ENCODE measurements at places on chromosomes 12 and 14.

- DNase-seq, result no peak
Observed at GRCh38 chr12:18897823-18898222, 159.9 kb downstream of the CAPZA3 start.

DNA sequence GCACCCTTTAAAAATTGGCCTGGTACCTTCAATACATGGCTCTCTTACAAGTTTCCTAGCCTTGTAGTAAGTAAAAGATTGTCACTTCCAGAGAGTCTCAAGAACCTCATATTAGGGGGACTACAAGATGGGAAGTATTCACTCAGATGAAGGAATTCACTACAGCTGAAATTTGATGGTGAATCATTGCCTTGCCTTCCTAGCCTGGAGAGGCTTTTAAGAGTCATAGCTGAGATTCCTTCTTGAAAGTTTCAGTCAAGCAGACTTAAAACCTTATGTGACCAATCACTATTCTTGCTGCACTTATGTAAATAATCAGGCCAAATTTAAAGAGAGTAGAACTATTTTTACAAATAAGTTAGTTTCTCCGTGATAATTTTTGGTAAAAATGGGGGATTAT is 451.6 kb downstream of the TRHDE start:
- no peak for DNase-seq

GRCh38 chr12:28308891-28309290 is 118.6 kb downstream of the CCDC91 start:
- DNase-seq, result no peak

- DNase-seq, result no peak
Observed at GRCh38 chr14:96398921-96399320, 7.0 kb downstream of the AK7 start.

DNA sequence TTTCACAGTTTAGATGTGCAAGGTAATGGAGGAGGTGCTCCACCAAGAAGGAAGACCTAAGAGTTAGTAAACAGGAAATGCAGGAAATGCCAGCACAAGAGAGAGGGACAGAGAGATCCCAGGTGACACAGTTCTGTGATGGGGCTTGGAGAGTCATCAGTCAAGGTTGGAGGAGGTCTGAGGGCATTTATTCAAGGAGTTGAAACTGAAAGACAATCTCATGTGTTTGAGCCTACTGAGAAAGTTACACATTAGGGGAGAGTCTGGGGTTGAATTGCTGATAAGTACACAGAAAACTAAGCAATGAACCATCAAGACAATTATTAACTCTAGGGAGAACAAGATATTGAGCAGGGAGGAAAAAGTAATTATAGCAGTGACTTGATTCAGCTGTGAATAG is 138.5 kb downstream of the ANO6 start:
- no peak for DNase-seq

GRCh38 chr12:32824596-32824995 is 68.9 kb upstream of the YARS2 start:
- no peak for DNase-seq

DNA sequence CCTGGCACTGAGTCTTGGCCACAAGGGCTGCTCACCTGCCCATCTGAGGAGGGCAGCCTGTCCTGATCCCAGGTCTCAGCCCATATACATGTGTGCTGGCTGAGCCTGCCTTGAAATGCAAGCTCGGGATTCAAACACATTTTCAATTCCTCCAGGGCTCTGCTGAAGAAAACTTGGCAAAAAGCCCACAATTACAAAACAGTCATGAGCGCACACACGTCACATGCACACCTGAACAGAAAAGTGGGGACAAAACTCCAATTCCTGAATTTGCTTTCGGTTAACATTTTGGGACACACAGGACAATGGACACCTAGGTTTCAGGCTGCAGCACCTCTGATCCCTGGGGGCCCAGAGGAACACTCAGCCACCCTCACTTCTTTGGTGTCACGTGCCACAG is 113.9 kb downstream of the RBM19 start:
- no peak for DNase-seq

DNA sequence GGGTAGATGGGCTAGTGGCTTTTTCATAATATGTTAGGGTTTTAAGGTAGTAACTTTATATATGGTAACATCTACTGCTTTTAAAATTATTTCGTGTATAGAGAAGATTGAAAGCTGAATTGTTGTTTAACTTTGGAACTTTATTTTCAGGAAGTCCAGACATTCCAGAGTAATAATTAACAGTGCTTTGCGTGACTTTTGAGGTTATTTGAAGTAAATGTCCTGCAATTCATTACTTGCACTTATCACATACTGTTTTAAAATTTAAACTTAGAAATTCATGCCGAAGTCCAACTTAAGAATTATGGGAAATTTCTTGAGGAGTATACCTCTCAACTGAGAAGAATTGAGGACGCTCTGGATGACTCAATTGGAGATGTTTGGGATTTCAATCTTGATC is 3.3 kb downstream of the WASHC4 start:
- DNase-seq, result no peak

DNA sequence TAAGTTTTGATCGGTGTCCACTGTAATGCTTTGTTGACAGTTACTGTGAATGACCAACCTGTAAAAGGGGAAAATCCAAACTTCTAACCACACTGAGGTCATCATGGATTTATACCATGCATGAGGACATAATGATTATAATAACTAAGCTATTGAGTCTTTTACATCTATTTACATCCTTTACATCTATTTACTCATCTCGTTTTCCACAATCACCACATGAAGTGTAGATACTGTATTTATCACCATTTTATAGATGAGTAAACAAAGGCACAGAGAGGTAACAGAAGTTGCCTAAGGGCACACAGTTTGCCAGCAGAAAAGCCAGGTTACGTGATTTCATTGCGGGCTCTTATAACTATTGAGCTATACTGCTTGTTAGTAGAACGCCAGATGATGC is 27.9 kb upstream of the EID3 start:
- DNase-seq, result no peak

DNA sequence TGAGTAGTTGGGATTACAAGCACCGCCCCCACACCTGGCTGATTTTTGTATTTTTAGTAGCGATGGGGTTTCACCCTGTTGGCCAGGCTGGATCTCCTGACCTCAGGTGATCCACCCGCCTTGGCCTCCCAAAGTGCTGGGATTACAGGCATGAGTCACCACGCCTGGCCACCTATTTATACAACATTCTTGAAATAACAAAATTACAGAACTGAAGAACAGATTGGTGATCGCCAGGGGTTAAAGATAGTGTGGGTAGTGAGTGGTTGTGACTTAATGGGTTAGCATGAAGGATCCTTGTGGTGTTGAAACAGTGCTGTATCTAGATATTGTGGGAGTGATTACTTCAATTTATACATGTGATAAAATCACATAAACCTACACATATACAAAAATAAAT is 7.4 kb downstream of the GLIPR1L1 start:
- no peak for DNase-seq

GRCh38 chr12:59408431-59408830 is 187.4 kb upstream of the SLC16A7 start:
- no peak for DNase-seq

DNA sequence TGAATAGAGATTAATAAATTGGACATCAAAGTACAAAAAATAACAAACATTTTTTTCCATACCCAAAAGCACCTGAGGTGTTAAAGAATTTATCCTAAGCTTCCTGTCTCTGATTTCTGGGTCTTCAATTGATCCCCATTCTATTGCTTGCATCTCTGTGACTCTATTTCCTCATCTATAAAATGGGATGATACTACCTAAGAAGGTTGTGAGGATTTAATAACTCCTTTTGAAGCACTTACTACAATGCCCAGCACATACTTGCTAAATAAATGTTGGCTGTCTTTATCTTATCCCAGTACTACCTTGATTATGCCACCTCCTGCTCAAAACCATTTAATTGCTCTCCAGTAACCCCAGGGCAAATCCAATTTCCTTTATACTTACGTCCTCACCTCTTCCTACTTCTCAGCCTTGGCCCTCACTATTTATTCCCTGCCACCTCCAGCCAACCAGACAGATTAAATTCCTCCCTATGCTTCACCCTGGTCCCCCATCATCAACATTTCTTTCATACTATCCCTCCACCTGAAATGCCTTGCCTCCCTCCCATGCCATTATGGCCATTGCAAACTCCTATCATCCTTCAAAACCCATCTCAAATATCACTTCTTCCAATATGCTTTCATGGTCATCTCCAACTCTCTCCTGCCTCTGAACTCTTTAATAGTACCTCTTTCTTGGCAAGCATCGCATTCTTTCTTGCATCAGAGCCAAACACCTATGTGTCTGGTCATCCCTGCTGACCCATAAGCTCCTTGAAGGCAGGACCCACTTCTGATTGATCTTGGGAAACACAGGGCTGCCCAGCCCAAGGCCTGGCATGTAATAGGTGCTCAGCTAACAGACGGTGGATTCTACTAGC is 7.9 kb upstream of the ASIC1 start:
- DNase-seq, result no peak

GRCh38 chr14:49636866-49637265 is 1.8 kb upstream of the DNAAF2 start:
- no peak for DNase-seq

DNA sequence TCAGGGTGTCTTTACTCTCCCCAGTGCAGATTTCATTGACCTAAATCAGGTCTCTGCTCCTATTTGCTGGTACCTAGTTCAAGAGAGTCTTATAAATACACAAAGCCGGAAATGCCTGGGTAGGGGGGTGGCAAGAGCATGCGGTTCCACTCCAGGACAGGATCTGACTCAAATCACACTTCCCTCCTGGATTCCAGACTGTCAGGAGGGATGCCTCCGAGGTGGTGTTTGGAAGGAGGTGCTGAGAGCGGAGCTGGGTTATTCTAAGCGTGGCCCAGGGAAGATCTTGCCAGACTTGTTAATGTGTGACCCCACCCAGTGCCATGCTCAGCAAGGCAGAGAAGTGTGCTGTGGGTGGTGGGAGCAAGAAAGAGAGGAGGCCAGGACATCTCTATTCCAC is 49.8 kb downstream of the B4GALNT3 start:
- DNase-seq, result peak; percentile 42

- peak; percentile 75 for DNase-seq
Observed at GRCh38 chr12:93198086-93198485, 179.6 kb upstream of the NUDT4 start.

DNA sequence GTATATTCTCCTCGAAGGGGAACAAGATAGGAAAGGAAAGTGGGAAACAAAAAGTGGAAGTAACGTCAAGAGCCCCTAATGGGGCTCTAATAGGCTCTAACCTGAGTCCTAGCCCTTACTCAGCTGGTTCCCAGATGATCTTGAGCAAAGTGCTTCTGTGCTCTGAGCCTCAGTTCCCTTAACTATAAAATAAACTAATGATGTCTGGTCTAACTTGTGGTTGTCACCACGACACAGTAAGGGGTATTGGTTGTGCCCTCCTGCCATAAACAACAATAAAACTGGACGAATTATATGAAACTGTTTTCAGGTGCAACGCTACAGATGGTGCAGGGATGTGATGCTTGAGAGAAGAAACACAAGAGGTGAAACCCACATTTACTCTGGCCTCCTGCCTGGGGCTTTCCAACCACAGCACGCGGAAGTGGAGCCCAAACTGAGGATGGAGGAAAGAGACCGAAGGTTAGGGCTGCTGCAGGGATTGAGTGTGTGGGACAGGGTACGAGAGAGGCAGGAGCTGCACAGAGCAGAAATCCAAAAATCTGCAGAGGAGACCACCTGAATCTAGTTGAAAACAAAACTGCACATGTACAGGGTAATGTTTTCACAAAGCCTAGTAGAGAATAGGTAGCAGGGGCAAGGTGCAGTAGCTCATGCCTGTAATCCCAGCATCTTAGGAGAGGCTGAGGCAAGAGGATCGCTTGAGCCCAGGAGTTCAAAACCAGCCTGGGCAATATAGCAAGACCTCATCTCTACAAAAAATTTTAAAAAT is 45.6 kb upstream of the BCL2L14 start:
- DNase-seq, result no peak

GRCh38 chr12:27271206-27271605 is 27.1 kb downstream of the STK38L start:
- DNase-seq, result no peak

- no peak for DNase-seq
Observed at GRCh38 chr14:98819867-98820206, 452.2 kb downstream of the BCL11B start.

DNA sequence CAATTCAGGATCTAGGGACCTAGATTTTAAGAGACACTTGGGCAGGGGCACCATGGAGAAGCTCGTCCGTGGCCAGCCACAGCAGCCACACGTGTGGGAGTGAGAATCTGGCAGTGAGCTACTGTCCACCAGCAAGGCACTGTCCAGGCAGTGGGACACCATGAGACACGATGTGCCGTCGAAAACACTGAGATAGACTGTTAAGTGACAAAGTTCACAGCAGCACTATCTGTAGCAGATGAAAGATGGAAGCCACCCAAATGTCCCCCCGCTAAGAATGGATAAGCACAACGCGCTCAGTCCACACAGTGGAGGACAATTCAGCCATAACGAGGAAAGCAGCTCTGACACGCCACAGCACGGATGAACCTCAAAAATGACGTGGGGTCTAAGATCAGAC is 19.7 kb downstream of the RILPL1 start:
- DNase-seq, result no peak
